ENCODE measurements at places on chromosomes 16 and 17.

- DNase-seq = no peak
Measured at GRCh38 chr17:35949401-35949800, 5.9 kb upstream of the LYZL6 start.

- no peak for DNase-seq
Measured at GRCh38 chr17:78763561-78763960, 18.5 kb downstream of the CYTH1 start.

- no peak for DNase-seq
Measured at GRCh38 chr16:66954097-66954659, 6.9 kb upstream of the CES3 start.

DNA sequence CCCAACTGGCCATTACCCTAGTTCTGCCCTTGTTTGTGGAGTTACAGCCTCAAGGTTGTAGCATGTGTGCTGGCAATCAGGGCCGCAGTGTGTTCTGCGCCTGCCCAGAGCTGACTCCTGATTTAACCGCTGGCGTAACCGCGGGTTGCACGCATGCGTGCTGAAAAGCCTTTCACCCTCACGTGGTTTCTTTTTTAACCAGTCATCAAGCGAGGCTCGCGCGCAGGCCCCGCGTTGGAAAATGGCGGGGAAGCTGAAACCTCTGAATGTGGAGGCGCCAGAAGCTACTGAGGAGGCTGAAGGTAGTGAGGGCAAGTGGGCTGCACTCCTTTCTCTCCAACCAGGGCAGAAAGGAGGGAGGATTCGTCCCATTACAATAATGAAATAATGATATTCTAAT, at the start of gene SYCE1L:
Gene SYCE1L (plus strand): TSS at position 198 of the 400 bp plus-strand sequence. CDS start 44 bp downstream, at position 242.
- DNase-seq = no peak

- DNase-seq = no peak
Measured at GRCh38 chr16:85206472-85207356, 94.4 kb upstream of the CIBAR2 start.

DNA sequence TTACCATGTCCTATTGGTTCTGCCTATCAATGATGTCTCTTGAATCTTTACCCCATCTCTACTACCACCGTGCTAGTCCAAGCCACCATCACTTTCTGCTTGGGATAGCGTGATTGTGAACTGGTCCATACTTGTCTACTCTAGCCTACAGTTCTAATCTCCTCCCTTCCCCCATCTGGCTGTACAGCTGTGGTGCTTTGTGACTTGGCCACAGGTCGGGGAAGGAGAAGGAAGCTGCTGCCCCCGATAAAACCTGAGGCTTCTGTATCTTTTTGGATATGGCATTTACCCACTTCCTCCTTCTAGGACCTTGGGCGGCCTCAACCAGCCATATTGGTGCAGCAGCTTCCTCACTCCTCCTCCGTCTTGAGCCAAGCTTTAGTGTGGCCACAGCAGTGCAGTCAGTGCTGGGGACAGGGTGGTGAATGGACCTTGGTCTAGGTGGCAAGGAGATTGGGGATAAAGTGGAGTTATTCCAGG, 314 bp upstream of the ITGA2B start:
- DNase-seq = no peak

DNA sequence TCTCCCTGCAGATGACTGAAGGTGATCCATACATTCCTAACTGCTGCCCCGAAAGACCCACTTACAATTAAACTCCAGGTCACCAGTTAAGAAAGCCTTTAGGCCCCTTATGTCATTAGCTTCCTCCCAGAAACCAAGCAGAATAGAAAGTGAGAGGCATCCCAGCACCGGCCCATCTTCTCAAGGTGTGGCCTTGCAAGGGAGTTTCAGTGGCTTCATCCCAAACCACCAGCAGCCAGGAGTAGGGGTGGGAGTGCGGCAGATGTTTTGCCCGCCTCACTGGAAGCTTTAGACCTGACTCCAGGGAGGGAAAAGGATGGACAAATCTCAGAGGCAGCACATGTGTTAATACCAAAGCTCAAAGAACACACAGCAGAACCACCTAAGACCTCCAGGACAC, 5.1 kb downstream of the ZFHX3 start:
- no peak for DNase-seq

GRCh38 chr16:14249291-14250032, 178.3 kb downstream of the MRTFB start:
- DNase-seq = peak; percentile 12

DNA sequence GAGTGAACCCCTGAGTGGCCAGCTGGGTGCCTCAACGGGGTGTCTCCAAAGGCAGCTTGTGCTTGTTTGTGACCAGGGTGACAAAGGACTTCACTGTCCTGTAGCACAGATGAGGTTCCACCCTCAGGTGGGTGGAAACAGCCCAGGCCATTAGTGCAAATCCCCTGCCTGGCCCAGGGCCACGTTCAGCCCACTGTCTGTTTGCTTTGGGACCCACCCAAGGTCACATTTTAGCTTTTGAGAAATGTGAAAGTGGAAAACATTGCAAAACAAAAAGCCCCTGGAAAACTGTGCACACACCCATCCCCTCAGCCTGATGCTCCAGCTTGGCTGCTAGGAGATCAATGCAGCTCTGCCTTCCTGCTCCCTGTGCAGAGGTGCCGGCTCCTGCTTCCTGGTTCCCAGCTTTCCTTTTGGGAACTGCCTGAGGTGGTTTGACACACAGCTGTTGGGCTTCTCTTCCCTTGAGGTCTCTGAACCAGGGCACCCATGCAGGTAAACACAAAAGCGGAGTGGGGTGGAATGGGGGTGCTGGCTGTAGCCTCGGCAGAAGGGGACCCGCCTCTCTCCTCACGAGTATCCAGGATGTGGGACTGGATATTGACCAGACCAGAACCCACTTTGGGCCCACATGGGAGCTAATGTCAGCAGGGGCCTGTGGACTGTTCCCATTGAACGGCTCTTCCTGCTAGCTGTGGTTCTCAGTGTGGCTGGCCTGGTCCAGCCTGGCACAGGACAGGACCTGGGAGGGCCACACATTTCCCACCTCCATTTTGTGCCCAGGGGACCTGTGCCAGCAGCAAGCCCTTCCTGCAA, 7.9 kb upstream of the SPHK1 start:
- no peak for DNase-seq

GRCh38 chr16:8849411-8850011, 19.3 kb downstream of the CARHSP1 start:
- no peak for DNase-seq

DNA sequence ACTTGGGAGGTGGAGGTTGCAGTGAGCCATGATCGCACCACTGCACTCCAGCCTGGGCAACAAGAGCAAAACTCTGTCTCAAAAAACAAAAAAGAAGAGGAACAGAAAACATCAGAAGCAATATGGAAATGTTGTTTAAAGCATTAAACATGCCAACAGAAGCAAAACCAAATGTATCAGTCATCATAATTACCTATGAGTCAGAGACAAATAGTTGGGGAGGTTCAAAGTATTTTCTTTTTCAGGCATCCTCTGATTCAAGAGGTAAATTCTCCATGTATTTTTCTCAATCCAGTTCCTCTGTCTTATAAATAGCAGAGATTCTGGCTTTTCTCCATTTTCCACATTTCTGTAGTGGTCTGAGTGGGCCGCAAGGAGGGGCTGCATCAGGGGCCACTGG, 2.1 kb upstream of the TM4SF5 start:
- DNase-seq = no peak

- DNase-seq = peak; percentile 43
Measured at GRCh38 chr16:87391324-87391949, 699 bp upstream of the MAP1LC3B start.

DNA sequence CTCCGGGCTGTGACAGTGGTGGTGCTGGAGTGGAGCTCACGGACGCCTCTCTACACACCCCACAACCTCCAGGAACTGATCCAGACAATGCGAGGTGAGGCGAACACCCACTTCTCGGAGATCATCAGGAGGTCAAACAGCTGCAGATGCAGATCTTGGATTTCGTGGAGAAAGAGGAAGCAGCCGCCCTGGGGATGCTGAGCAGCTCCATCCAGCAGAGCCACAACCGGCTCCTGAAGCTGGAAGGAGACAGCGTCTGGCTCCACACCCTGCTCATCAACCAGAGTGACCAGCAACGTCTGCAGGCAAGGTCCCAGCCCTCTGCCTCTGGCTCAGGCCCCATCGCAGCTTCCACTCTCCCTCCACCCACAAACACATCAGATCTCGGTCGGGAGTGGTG, 13.2 kb upstream of the SLC16A5 start:
- no peak for DNase-seq

DNA sequence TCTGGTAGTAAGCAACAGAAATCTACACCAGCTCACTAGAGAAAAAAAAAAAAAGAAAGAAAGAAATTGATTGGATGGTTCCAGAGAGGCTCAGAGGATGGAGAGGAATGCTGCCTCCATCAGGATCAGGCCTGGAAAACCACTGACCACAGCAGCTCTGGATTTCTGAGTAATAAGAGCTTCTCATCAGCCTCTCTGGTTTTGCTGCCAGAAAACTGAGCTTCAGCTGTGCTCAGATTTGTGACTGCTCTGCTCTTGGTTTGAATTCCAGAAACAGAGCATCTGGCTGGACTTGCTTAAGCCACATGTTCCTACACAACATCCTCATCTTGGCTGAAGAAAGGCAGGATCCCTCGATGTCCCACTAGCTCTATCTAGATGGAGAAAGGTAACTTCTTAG, 25.9 kb downstream of the IRX6 start:
- no peak for DNase-seq
